Activated CD4-positive, alpha-beta T cell treated with anti-CD3 and anti-CD28 coated beads, Interleukin-2, amount 50 U/mL, for 1 hour (primary cell): ENCODE measurements at places on chromosomes 3 and 15.

- DNase-seq, result no peak
These were observed 11.9 kb upstream of the PKM start for GRCh38 chr15:72242775-72243370.

DNA sequence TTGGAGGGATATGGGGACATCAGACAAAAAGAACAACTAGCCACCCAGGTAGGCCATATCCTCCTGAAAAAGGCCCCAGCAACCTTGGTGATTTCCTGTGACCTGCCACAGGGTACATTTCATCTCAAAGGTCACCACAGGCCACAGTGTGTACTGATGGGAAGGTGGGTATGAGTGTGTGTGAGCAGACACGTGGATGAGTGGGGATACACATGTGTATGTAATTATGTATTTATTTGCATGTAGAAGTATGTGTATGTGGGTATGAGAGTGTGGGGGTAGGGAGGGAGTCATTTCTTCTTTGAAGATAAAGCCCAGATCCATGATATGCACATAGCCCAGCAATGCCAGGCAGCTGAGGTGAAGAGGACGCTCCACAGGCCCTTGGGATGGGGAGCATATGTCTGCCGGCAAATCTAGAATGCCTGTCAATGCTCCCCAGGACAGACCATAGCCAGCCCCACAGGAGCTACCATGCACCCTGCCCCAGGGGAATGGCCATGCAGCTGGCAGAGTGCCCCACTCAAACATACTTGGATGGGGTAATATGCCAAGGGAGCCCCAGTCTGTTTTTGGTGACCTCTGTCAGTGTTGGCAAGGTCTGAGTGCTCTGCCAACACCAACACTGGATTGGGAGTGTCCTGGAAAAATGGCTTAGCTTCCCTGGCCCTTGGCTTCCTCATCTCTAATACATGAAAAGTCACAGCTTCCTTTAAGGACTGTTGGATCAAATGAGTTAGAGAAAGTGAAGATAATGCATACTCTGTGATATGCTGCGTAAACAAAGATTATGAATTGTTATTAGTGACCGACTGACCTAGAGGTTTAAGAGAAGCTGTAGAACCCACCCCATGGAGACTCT is 42.4 kb downstream of the RAB6B start:
- DNase-seq, result no peak

DNA sequence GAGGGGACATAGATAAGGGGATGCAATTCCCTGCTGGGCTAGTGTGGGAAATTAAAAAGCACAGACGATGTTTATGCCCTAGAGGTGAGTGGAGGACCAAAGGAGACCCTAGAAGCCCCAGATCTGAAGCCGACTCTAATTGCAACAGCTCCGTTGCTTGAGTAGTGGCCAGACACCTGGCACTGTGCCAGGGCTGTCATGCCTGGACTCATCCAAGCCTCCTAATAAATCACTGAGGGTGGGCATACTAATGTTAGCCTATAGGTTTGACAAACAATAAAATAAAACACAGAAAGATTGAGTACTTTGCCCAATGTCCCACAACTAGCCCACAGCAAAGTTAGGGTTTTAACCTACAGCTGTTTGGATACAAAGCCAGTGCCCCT is 25.4 kb upstream of the MRPS22 start:
- no peak for DNase-seq

DNA sequence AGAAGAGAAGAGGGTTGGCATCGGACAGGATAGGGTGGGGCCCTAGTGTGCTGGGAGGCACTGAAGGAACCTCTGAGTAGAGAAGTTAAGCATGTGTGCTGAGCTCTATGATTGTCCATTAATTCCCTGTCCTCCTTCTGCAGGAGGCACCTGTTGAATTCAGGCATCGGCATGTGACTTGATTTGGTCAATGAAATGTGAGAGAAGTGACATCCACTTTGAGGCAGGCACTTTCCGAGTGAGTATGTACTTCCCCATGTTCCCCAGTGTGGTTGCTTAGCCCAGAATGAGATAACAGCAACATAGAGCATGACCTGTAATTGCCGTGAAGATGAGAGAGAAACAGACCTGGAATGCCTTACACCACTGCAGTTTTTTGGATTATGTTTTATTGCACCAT is 224.8 kb downstream of the RPLP1 start:
- no peak for DNase-seq

DNA sequence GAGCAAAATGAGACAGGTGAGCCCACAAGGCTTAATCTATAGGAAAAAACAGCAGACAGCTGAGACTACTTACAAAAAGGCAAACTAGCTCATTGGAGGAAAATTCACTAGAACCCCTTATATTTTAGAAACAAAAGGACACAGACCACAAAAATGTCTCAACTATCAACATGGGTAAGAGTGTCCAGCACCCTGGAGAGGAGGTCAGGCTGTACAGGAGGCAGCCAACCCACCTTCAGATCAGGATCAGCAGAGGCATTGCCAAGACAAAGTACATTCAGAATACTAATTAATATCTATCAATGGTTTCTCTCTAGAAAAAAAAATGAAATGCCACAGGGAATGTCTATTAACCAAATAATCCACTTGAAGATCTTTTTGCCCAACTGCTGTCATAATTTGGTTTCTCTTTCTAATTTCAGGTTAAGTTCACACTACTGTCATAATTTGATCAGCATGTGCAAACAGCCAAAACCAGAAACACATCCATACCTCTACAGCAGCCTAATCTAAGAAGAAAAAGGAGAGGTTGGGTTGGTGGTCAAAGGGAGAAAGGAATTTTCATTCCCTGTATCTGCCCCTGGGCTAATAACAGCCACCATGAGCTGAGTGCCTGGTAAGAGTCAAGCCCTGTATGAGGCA is 26.0 kb upstream of the THBS1 start:
- no peak for DNase-seq

DNA sequence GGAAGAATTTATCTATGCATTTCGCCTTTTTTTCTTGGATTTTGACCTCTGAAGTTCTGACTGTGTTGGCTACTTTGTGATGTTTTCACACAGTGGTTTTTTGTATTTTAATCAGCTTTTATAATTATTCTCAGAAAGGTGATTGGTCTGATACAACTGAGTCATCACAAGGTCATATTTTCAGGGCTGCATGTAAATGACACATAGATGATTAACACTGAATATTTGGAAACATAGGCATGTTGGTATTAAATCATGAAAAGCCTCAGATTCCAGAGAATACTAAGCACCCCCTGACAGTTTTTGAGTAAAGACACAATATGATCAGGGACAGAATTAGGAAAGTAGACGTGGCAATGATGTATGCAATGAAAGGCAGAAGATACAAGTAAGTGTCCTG is 175.5 kb upstream of the SLCO3A1 start:
- no peak for DNase-seq
